Left ventricle myocardium inferior (tissue), 1 donor: ENCODE measurements at places on chromosomes 7 and 10. TPM values are rescaled to one million over a fixed set of nuclear protein-coding genes. Genes with fewer than 3 reads are reported as not detected.
A peak's percentile ranks its signal among the peaks of the same experiment; 100 is the strongest.

DNA sequence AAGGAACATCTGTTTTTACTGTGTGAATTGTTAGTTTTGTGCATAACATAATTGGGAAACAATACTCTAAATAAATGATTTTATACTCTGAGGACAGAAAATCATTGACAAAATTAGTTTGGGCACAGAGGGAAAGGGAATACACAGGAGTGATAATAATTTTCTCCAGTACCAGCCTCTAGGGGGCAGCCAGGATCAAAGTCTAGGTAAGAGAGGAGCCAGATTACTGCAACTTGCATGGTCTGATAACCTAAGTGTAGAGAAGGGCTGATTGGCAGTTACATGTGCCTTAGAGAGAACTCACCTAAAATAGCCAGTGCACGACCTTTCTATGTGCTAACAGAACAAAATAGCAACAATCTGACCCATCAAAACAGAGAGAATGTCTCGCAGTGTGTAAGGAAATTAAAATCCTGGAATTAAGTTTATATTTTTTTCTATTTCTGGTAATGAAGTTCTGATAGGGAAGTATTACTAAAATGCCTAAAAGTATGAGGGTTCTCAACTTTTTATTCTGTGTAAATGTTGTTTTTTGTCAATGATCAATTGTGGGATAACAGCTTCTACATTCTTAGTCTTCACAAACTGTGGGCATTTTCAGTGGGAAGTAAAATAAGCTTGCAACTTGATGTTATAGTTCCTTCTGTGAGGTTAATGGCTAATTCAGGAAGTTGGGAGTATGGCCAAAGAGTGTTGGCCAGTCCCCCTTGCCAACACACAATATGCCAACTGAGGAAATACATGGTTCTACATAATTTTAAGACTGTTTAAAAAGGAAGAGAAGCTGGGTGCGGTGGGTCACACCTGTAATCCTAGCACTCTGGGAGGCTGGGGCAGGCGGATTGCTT lies 66.4 kb downstream of the EXOC6 start:
- peak overlapping the region; percentile 10 for H3K27ac ChIP-seq
- peaks cover 24% of the 10 kb centered on the region for H3K4me1 ChIP-seq
- no peak for DNase-seq
- peaks cover 15% of the 10 kb centered on the region for H3K36me3 ChIP-seq

DNA sequence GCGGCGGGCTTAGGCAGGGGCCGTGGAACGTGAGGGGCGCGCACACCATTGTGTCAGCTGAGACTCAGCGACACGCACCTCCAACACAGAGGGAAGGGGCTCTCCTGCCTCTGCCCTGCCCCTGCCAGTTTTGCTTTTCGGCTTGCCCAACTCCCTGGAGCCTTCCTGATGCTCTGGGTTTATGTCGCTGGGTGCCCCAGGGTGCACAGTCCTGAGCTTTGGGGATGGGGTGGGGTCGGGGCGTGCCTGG lies 13.3 kb downstream of the TMEM120A start:
- H3K4me1 ChIP-seq = peaks cover 57% of the 10 kb centered on the region
- peak overlapping the region; percentile 27 for H3K27ac ChIP-seq
- H3K36me3 ChIP-seq = peaks cover 68% of the 10 kb centered on the region
- H3K4me3 ChIP-seq = no peak overlapping the region

MALRD1 gene
- 0.47 TPM for total RNA-seq

- H3K27me3 ChIP-seq = peaks cover 4% of the 10 kb centered on the region
- no peak overlapping the region for H3K27ac ChIP-seq
- H3K4me3 ChIP-seq = no peak overlapping the region
- no peaks in the 10 kb centered on the region for H3K4me1 ChIP-seq
- DNase-seq = no peak
Observed at GRCh38 chr7:52233248-52233647, 802.2 kb upstream of the POM121L12 start.

GRCh38 chr7:128833148-128833945 lies 3.1 kb downstream of the FLNC start:
- peak overlapping the region; percentile 96 for H3K27ac ChIP-seq
- H3K36me3 ChIP-seq = peaks cover 36% of the 10 kb centered on the region
- peak overlapping the region; percentile 76 for H3K4me3 ChIP-seq
- DNase-seq = peak; percentile 77

SLC26A3 gene
- 0.33 TPM for total RNA-seq

PKD2L1 gene
- total RNA-seq = not detected

- H3K4me1 ChIP-seq = peaks cover 27% of the 10 kb centered on the region
- no peak overlapping the region for H3K27ac ChIP-seq
- DNase-seq = no peak
- no peak overlapping the region for H3K4me3 ChIP-seq
- H3K27me3 ChIP-seq = no peaks in the 10 kb centered on the region
Observed at GRCh38 chr10:60846173-60846572, 67.9 kb downstream of the CDK1 start.

CPA2 gene
- not detected for total RNA-seq

DNA sequence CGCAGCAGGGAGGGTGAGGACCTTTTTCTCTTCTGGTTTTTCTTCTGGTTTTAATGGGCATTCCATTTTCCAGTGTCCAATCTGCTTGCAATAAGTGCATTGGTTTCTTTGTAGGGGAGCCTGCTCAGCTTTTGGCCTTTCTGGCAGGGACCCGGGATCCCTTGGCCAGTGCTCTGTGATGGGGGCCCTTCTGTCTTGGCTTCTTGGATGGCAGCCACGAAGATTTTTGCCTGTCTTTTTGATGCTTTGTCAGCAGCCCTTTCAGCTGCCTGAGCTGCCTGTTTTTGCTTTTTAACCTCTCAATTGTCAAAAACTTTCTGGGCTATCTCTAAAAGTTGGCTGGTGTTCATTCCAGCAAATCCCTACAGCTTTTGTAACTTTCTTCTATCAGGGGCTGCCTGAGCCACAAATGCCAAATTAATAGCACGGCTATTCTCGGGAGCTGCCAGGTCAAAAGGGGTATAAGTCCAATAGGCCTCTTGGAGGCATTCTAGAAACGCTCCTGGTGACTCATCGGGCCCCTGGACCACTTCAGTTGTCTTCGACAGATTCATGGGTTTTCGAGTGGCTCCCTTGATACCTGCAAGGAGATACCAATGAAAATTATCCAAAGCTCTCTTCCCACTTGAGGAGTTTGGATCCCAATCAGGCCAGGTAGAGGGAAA lies 179.9 kb upstream of the MBL2 start:
- H3K4me1 ChIP-seq = no peaks in the 10 kb centered on the region
- no peak overlapping the region for H3K27ac ChIP-seq
- DNase-seq = no peak
- H3K27me3 ChIP-seq = no peaks in the 10 kb centered on the region
- no peaks in the 10 kb centered on the region for H3K36me3 ChIP-seq
- H3K4me3 ChIP-seq = no peak overlapping the region

METTL27 gene
- 0.44 TPM for total RNA-seq

CALML3 gene
- not detected for total RNA-seq

DNA sequence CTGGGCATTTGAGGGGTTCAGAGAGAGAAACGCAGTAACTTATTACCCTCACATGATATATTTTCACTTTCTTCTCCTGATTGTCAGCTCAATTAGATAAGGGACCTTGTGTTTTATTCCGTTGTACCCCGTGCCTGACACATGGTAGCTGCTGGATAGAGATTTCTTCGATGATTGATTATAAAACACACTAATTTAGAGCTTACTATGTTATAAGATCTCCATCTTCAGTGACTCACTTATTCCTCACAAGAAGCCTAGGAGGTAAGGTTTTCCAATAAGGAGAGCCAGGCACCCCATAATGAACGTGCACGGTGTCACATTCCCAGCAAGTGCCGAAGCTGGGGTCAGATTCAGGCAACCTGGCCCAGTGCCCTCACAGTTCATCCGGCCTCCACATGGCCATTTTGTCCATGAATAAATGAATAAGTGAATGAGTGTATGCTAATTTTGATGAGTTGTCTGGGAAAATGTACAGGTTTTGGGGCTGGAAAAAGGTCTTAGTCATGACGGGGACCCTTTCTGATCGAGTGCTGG lies 138.1 kb upstream of the CDCA7L start:
- H3K4me3 ChIP-seq = peak overlapping the region; percentile 70
- peak overlapping the region; percentile 80 for H3K27ac ChIP-seq
- no peaks in the 10 kb centered on the region for H3K36me3 ChIP-seq
- peaks cover 25% of the 10 kb centered on the region for H3K4me1 ChIP-seq
- peaks cover 23% of the 10 kb centered on the region for H3K27me3 ChIP-seq
- no peak for DNase-seq

- H3K4me3 ChIP-seq = no peak overlapping the region
- H3K36me3 ChIP-seq = no peaks in the 10 kb centered on the region
- H3K27me3 ChIP-seq = no peaks in the 10 kb centered on the region
- peaks cover 32% of the 10 kb centered on the region for H3K4me1 ChIP-seq
Observed at GRCh38 chr7:112060625-112061024, 145.6 kb downstream of the DOCK4 start.

GRCh38 chr10:78162853-78163252 lies 129.2 kb downstream of the RPS24 start:
- DNase-seq = no peak
- H3K27me3 ChIP-seq = peaks cover 6% of the 10 kb centered on the region
- H3K27ac ChIP-seq = no peak overlapping the region
- H3K4me3 ChIP-seq = no peak overlapping the region

- DNase-seq = no peak
- peaks cover 90% of the 10 kb centered on the region for H3K36me3 ChIP-seq
- H3K4me3 ChIP-seq = no peak overlapping the region
- H3K27ac ChIP-seq = peak overlapping the region; percentile 25
- no peaks in the 10 kb centered on the region for H3K4me1 ChIP-seq
Observed at GRCh38 chr10:12165999-12166775, 29.5 kb downstream of the NUDT5 start.

WDR86 gene
- total RNA-seq = 0.16 TPM

DNA sequence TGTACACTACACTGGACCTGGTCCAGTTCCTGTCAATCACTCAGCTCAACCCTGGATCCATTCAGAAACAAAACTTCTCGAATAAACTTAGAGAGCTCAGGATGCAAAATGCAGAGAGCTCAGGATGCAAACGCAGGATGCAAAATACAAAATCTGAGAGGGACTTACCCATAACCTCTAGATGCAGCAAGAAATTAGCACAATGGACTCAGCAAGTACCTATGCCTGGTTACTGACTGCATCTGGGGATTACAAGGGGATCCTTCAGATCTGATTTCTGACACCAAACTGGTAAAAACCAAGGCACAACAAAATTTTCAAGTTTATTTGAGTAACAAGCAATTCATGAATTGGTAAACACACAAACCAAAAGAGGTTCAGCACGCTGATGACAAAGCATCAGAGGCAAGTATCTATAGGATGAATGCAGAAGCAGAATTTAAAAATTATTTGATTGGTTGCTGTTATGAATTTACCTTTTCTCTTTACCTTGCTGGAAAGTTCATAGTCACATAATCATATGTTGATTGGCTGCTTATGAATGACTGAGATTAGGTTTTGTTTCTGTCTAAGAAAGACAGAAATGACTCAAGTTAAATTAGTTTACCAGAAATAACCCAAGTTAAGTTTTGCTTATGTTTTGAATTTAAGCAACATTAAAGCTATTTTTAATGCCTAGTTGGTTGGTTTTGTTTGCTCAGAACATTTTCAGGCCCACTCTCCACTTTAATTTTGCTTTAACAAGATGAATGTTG lies 11.4 kb downstream of the GIMAP6 start:
- no peaks in the 10 kb centered on the region for H3K36me3 ChIP-seq
- H3K4me1 ChIP-seq = peaks cover 5% of the 10 kb centered on the region
- DNase-seq = no peak
- no peaks in the 10 kb centered on the region for H3K27me3 ChIP-seq
- peak overlapping the region; percentile 64 for H3K27ac ChIP-seq

GBX1 gene
- total RNA-seq = 1.9 TPM

DNA sequence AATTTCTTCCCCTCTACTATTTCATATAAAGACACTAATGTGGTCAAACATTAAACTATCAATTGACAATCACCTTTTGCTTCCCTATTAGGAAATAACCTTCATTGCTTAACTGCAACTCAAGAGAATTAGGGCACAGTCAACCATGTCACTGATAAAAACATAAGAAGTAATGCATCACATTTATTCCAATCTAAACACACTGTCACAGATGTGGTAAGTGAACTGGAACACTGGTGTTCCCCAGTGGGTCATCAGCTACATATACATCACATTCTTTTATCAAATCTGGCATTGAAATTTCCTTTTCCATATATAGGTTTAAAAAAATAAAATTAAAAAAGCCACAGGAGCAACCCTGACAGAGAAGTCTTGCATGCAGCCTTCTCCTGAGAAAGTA lies 3.7 kb downstream of the TRIL start:
- no peaks in the 10 kb centered on the region for H3K36me3 ChIP-seq
- no peaks in the 10 kb centered on the region for H3K27me3 ChIP-seq
- H3K4me3 ChIP-seq = no peak overlapping the region

- no peak overlapping the region for H3K27ac ChIP-seq
- H3K27me3 ChIP-seq = peaks cover 15% of the 10 kb centered on the region
- no peak overlapping the region for H3K4me3 ChIP-seq
- peak; percentile 9 for DNase-seq
- no peaks in the 10 kb centered on the region for H3K4me1 ChIP-seq
Observed at GRCh38 chr10:43208147-43209073, 58.5 kb downstream of the RASGEF1A start.

IDE gene
- 42.1 TPM for total RNA-seq

- H3K4me3 ChIP-seq = no peak overlapping the region
- DNase-seq = no peak
- H3K36me3 ChIP-seq = no peaks in the 10 kb centered on the region
- H3K27me3 ChIP-seq = no peaks in the 10 kb centered on the region
Observed at GRCh38 chr7:137231167-137231566, 112.4 kb downstream of the PTN start.

DNA sequence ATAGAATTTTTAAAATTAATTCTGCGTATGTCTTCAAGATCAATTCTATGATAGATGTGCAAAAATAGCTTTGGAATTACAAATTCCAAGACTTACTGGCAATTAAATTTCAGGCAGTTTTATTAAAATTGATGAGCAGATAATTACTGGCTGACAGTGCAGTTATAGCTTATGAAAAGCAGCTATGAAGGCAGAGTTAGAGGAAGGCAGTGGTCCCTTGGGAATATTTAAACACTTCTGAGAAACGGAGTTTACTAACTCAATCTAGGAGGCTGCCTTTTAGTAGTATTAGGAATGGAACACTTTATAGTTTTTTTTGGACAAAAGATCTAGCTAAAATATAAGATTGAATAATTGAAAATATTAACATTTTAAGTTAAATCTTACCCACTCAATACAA lies 70.8 kb downstream of the CFTR start:
- DNase-seq = no peak
- no peak overlapping the region for H3K27ac ChIP-seq
- H3K4me1 ChIP-seq = no peaks in the 10 kb centered on the region
- H3K4me3 ChIP-seq = no peak overlapping the region
- H3K36me3 ChIP-seq = no peaks in the 10 kb centered on the region

GRCh38 chr7:126843336-126843735 lies 409.4 kb downstream of the GRM8 start:
- no peak for DNase-seq
- peaks cover 8% of the 10 kb centered on the region for H3K27me3 ChIP-seq
- no peak overlapping the region for H3K4me3 ChIP-seq
- H3K36me3 ChIP-seq = no peaks in the 10 kb centered on the region
- no peak overlapping the region for H3K27ac ChIP-seq

GRCh38 chr10:131425752-131426533 lies 114.4 kb upstream of the TCERG1L start:
- H3K27ac ChIP-seq = no peak overlapping the region
- H3K4me3 ChIP-seq = no peak overlapping the region
- H3K4me1 ChIP-seq = no peaks in the 10 kb centered on the region
- H3K27me3 ChIP-seq = peaks cover 68% of the 10 kb centered on the region
- no peaks in the 10 kb centered on the region for H3K36me3 ChIP-seq

GRCh38 chr7:97771576-97771975 lies 39.7 kb downstream of the TAC1 start:
- no peaks in the 10 kb centered on the region for H3K36me3 ChIP-seq
- H3K27ac ChIP-seq = no peak overlapping the region
- H3K4me1 ChIP-seq = no peaks in the 10 kb centered on the region
- no peak overlapping the region for H3K4me3 ChIP-seq

- no peak overlapping the region for H3K27ac ChIP-seq
- H3K4me1 ChIP-seq = no peaks in the 10 kb centered on the region
- H3K27me3 ChIP-seq = no peaks in the 10 kb centered on the region
- H3K4me3 ChIP-seq = no peak overlapping the region
Observed at GRCh38 chr7:104059103-104059502, 69.6 kb upstream of the RELN start.

BAG3 gene
- 164 TPM for total RNA-seq

WEE2 gene
- total RNA-seq = not detected
